ENCODE measurements at places on chromosomes 2 and 18.

- no peak for DNase-seq
These were observed 36.1 kb upstream of the CAB39 start for GRCh38 chr2:230676546-230676945.

DNA sequence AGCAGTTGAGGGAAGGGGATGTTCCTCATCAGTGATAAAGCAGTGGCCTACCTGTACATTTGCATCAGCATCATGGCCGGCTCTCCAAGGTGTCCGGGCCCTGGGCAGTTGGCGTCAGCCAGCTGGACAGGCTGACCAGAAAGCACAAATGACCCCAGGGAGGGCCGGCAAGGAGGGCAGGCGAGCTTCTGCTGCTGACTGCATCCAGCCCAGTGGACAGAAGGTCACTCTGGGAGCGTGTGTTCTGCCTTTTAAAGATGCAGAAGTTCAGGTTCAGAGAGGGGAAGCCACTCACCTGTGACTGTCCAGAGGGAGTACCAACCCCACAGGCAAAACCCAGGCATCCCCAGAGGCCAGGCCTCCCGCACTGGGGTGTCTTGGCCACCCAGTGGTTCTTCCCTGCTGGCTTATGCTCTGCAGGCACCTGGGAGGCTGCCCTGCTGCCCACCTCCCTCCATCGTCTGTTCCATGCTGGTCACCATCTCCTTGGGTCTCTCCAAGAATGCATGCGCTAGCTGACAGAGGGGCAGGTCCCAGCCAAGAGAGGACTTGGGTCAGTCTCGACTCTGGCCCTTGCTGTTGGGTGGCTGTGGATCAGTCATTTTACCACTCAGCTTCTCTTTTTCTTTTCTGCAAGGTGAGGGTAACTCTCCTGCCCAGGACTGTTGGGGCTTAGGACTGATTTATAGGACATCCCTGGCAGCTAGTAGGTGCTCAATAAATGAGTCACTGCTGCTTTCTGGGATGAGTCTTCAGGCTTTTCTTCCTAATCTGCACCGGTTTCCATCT is 89.9 kb downstream of the INHBB start:
- DNase-seq, result no peak

DNA sequence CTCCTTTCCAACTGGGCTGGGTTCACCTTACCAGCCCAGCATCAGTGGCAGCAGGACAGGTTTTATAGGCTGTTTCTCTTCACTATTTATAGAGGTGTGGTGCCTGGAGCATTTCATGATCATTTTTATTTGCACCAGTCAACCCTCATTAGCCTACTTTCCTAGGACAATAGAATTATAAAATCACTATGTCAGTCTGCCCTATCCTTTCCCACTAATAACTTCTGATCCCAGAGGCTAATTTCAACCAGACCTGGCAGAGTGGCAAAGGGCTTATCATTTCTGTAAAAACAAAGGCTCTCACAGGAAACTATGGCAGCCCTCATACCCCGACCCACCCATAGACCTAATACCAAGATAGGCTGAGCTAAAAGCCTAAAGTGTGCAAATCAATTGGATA is 243.5 kb upstream of the TMEFF2 start:
- peak; percentile 15 for DNase-seq

GRCh38 chr18:76801567-76802505 is 20.5 kb upstream of the ZNF236 start:
- DNase-seq, result peak; percentile 32

- DNase-seq, result no peak
These were observed 7.9 kb downstream of the NEDD4L start for GRCh38 chr18:58051765-58052460.
